Esophagus muscularis mucosa (tissue), 4 donors: ENCODE measurements at places on chromosomes 3 and 15. TPM values are rescaled to one million over a fixed set of nuclear protein-coding genes. Genes with fewer than 3 reads are reported as not detected.

SLC28A2 gene
- not detected for total RNA-seq

AADACL2 gene
- total RNA-seq, result not detected

NRROS gene
- 6.5 TPM for total RNA-seq

MESP2 gene
- total RNA-seq, result not detected

HYAL3 gene
- 2.1 TPM for total RNA-seq

GPR156 gene
- 0.42 TPM for total RNA-seq

MCF2L2 gene
- 3.3 TPM for total RNA-seq

GFM1 gene
- total RNA-seq, result 38.9 TPM

- H3K4me3 ChIP-seq, result no peak overlapping the region
- no peak overlapping the region for H3K27ac ChIP-seq
- no peak for DNase-seq
- H3K36me3 ChIP-seq, result no peaks in the 10 kb centered on the region
- H3K27me3 ChIP-seq, result no peaks in the 10 kb centered on the region
Observed at GRCh38 chr3:181698263-181698954, 13.3 kb upstream of the SOX2 start.

DNA sequence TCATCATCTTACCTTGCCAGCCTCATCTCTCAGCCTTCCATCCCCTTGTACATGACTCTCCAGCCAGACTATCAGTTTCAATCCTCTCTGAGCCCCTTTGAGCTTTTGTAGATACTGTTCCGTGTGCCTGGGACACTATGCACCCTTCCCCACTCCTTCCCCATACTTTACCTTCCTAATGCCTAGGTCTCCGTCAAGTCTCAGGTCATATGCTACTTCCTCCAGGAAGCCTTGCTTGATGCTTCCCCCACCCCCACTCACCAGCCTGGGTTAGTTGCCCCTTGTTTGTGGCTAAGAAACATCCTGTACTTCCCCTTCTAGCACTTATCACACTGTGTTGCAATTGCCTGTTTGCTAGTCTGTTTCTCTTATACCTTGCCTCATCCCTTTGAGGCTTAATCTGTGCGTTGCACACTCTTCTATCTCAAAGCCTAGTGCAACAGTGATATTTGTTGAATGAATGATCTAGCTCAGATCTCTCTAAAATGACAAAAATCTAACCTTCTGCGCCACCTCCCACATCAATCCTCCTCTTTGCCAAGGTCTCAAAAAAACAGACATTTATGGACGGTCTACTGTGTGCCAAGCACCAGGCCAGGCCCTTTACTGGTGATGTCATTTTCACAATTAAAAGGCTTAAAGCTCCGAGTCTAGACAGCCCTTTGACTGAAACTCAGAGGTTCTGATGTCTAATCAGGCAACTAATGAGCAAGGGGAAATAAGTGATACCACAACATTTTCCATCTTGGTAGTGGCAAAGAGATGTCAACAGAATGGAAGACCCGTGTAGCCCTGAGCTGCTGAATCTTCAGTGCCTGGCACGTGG lies 6.5 kb upstream of the USP3 start:
- H3K27me3 ChIP-seq, result no peaks in the 10 kb centered on the region
- DNase-seq, result no peak
- H3K36me3 ChIP-seq, result no peaks in the 10 kb centered on the region
- no peak overlapping the region for H3K4me3 ChIP-seq
- H3K27ac ChIP-seq, result no peak overlapping the region

- H3K4me3 ChIP-seq, result no peak overlapping the region
- no peak overlapping the region for H3K27ac ChIP-seq
- H3K4me1 ChIP-seq, result peaks cover 18% of the 10 kb centered on the region
- H3K27me3 ChIP-seq, result no peaks in the 10 kb centered on the region
- H3K36me3 ChIP-seq, result no peaks in the 10 kb centered on the region
- DNase-seq, result no peak
Observed at GRCh38 chr3:129078510-129078909, 17.9 kb downstream of the GP9 start.

GRCh38 chr15:29970402-29970695 lies 112.4 kb upstream of the GOLGA8J start:
- no peaks in the 10 kb centered on the region for H3K27me3 ChIP-seq
- H3K36me3 ChIP-seq, result no peaks in the 10 kb centered on the region
- no peak overlapping the region for H3K4me3 ChIP-seq

- H3K27me3 ChIP-seq, result no peaks in the 10 kb centered on the region
- no peak for DNase-seq
- no peaks in the 10 kb centered on the region for H3K4me1 ChIP-seq
- no peaks in the 10 kb centered on the region for H3K36me3 ChIP-seq
Observed at GRCh38 chr3:106957029-106957428, 420.2 kb upstream of the CCDC54 start.

DNA sequence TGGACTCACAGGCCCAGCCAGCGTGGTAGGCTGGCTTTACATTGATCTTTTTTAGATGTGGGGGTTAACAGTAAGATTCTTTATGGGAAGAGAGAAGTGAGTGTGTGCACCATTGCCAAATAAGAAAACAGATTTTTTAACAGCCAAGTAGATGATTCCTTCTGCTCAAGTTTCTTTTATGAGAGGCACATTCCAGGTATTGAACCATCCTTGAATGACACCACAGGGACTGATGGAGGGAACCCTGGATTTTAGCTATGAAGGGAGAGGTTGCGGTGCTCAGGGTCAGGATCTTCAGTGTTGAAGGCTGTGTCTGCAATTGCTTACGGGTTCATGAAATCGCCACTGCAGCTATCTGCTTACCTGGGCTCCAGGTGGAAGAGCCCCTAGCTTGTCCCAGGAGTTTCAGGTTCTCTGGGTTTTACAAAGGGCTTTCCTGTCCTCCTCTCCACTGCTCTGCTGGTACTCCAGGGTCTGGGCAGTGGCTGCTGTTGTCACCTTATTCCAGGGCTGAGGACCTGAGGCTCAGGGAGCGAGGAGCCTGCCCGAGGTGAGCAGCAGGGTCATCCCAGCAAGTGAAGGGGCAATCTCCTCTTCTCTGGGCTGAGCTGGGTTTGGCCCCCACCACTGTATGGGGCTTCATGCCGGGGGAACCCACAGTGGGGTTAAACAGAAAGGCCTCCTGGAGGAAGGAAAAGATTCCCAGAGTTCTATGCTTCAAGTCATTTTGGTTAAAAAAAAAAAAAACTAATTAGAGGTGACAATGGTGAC lies 53.4 kb downstream of the SMAD6 start:
- no peak overlapping the region for H3K27ac ChIP-seq
- no peak for DNase-seq
- no peaks in the 10 kb centered on the region for H3K36me3 ChIP-seq
- no peaks in the 10 kb centered on the region for H3K27me3 ChIP-seq

- H3K36me3 ChIP-seq, result peaks cover 36% of the 10 kb centered on the region
- H3K27me3 ChIP-seq, result no peaks in the 10 kb centered on the region
- H3K4me3 ChIP-seq, result peak overlapping the region; percentile 79
Observed at GRCh38 chr15:40894681-40895448, 615 bp downstream of the VPS18 start.

DNA sequence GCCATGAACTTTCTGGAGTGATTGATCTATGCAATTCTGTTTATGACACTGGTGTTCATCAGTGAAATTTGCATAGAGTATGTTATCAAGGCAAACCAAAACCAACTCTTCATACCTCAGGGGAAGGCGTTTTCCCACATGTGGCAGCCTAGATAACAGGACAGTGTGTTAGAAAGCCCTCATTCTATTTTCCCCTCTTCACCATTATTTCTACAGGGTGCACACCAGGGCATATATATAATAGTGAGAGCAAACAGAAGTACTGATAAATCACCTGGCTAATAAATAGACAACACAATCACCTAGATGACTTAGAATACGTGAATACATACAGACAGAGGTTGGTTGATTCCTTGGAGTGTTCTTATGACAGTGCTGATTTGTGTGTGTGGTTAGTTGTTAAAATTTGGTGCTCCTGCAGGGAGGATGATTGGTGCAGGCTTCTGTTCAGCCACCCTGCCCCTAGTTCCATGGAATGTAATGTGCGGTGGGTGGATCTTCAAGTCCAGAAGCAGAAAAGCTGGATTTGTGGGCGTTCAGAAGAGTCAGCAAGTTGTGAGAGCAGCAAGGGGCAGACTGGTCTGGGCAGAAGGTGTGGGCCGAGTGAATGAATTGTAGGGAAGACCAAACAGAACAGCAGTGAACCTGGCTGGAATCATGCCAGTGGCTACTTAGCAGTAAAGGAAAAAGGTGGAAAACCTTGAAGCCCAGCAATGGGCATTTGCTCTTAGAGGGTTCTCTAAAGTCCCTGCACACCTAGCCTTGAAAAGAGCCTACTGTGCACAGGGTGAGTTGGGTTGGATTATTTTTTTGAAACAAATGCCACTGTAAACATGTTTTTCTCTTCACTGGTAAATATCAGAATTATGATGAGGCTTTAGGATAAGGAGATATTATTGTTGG lies 11.7 kb upstream of the RARRES1 start:
- peaks cover 13% of the 10 kb centered on the region for H3K36me3 ChIP-seq
- DNase-seq, result no peak
- no peaks in the 10 kb centered on the region for H3K27me3 ChIP-seq

GRCh38 chr3:52846432-52846965 lies 11.7 kb upstream of the MUSTN1 start:
- peak overlapping the region; percentile 78 for H3K27ac ChIP-seq
- no peak overlapping the region for H3K4me3 ChIP-seq
- no peaks in the 10 kb centered on the region for H3K27me3 ChIP-seq
- peaks cover 64% of the 10 kb centered on the region for H3K36me3 ChIP-seq
- DNase-seq, result no peak
- peaks cover 44% of the 10 kb centered on the region for H3K4me1 ChIP-seq

- no peaks in the 10 kb centered on the region for H3K4me1 ChIP-seq
- H3K36me3 ChIP-seq, result no peaks in the 10 kb centered on the region
- H3K27me3 ChIP-seq, result no peaks in the 10 kb centered on the region
- no peak overlapping the region for H3K4me3 ChIP-seq
- no peak overlapping the region for H3K27ac ChIP-seq
Observed at GRCh38 chr3:13706886-13707285, 158.0 kb downstream of the FBLN2 start.

- no peaks in the 10 kb centered on the region for H3K27me3 ChIP-seq
- no peak overlapping the region for H3K4me3 ChIP-seq
- H3K4me1 ChIP-seq, result no peaks in the 10 kb centered on the region
- no peak overlapping the region for H3K27ac ChIP-seq
Observed at GRCh38 chr3:12302564-12302963, 13.7 kb downstream of the PPARG start.

- no peaks in the 10 kb centered on the region for H3K27me3 ChIP-seq
- DNase-seq, result no peak
- H3K4me1 ChIP-seq, result peaks cover 11% of the 10 kb centered on the region
- peak overlapping the region; percentile 26 for H3K27ac ChIP-seq
Observed at GRCh38 chr3:25009665-25010064, 418.4 kb upstream of the RARB start.

DNA sequence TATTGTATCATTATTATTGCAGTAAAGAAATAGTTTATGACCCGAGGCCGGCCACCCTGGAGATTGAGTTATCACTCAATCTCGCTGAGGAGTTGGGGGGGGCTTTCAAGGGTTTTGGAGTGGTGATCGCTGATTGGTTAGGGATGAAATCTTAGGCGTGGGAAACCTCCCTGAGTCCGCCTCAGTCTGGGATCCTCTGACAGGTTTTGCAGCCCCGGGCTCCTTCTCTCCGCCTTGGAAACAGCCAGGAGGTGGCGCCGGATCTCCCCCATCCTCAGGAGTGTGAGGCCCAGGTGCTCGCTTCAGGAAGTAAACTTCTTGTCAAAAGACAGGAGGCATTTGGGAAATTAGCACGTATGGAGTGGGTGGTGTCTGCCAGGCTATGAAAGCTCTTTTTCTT lies 41.1 kb upstream of the SEC61A1 start:
- H3K36me3 ChIP-seq, result no peaks in the 10 kb centered on the region
- H3K4me3 ChIP-seq, result no peak overlapping the region
- peaks cover 54% of the 10 kb centered on the region for H3K27me3 ChIP-seq
- DNase-seq, result no peak
- no peak overlapping the region for H3K27ac ChIP-seq

GRCh38 chr3:50241713-50242380 lies 5.8 kb downstream of the GNAI2 start:
- no peak for DNase-seq
- no peaks in the 10 kb centered on the region for H3K36me3 ChIP-seq
- peak overlapping the region; percentile 88 for H3K27ac ChIP-seq
- no peak overlapping the region for H3K4me3 ChIP-seq

GRCh38 chr3:185831195-185831594 lies 6.4 kb upstream of the IGF2BP2 start:
- no peak overlapping the region for H3K4me3 ChIP-seq
- H3K4me1 ChIP-seq, result peaks cover 3% of the 10 kb centered on the region
- no peaks in the 10 kb centered on the region for H3K36me3 ChIP-seq
- DNase-seq, result no peak
- peaks cover 5% of the 10 kb centered on the region for H3K27me3 ChIP-seq

DNA sequence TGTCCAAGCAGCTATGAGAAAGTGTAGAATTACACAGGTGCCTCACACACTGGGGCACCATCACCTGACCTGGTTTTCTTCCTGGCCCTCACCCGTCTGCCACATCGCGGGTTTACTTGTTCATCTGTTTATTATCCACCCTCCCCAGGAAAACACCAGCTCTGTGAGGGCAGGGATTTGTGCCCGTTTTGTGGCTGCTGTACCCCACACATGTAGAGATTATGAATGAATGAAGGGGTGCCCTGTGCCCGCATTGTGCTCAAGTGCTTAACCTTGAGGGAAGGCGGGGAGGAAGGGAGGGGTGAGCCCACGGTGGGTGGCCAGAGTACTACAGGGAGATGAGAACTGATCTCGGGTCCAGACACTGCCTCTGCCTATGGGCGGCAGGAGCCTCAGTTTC lies 108.4 kb downstream of the WNT7A start:
- H3K4me1 ChIP-seq, result no peaks in the 10 kb centered on the region
- DNase-seq, result no peak
- no peak overlapping the region for H3K27ac ChIP-seq
- H3K27me3 ChIP-seq, result peaks cover 25% of the 10 kb centered on the region

- no peaks in the 10 kb centered on the region for H3K27me3 ChIP-seq
- peak; percentile 93 for DNase-seq
- H3K4me1 ChIP-seq, result peaks cover 51% of the 10 kb centered on the region
- peak within 1 kb of the TSS; percentile 63 for H3K4me3 ChIP-seq
Observed at GRCh38 chr15:83653639-83654378, at the start of gene ADAMTSL3. TSS of gene ADAMTSL3 (plus strand) at chr15:83654123. CDS start at chr15:83655762, 1,639 bp downstream.

DNA sequence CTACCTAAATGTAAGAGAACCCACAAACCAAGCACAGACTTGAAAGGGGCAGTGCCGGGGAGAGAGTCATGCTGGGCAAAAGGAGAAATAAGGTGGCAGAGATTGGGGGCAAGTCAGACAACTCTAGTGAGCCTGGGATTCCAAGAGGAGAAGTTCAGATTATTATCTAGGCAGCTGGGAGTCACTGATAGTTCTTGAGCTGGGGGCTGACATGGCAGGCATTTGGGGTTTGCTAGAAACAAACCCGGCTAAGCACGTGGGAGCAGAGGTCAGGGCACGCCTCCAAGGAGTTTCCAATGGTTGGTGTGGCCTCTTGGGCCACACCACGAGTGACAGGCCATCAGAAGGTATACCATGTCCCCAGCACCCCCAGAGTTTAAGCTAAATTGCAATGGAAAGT lies 27.6 kb downstream of the SLC6A6 start:
- DNase-seq, result no peak
- no peaks in the 10 kb centered on the region for H3K36me3 ChIP-seq
- no peaks in the 10 kb centered on the region for H3K27me3 ChIP-seq
- peaks cover 43% of the 10 kb centered on the region for H3K4me1 ChIP-seq

GRCh38 chr3:72618739-72619138 lies 229.5 kb downstream of the SHQ1 start:
- no peak overlapping the region for H3K27ac ChIP-seq
- DNase-seq, result no peak
- no peaks in the 10 kb centered on the region for H3K4me1 ChIP-seq
